CD4-positive, alpha-beta T cell treated with Interleukin-6 for 4 hours (primary cell): ENCODE measurements at places on chromosomes 7 and 10.

DNA sequence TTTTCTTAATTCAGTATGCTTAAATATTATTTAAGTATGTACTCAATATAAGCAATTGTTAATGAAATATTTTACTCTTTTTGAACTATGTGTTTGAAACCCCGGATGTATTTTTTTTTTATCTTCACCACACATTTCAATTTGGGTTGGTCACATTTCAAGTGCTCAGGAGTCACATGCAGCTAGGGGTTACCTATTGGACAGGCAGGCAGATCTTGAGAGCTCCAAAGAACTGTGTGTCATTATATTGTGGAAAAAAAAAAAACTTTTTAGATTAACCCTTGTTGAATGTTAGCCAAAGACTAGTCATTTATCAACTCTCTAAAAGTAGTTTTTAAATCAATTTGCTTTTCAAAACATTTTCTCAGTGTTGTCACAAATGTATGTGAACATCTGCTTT is 37.2 kb downstream of the IKZF1 start:
- peak; percentile 42 for DNase-seq

DNA sequence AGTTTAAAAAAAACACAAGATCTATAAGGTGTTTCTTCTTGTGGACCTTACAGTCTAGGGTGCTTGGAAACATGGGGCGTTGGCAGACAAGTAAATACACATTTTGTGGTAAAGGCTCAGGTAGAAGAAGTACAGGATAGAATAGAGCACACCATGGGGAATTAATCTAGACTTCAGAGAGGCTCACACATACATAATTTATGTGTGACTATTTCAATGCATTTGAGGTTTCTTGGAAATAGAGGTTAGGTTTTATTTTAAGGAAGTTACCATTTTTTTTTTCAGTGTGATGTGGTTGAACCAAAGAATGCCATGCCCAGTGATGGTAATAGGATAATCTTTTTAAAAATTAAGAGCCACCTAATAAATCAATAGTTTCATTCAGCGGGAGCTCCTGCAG is 12.8 kb downstream of the CFTR start:
- no peak for DNase-seq

- no peak for DNase-seq
Observed at GRCh38 chr10:37948210-37948609, 28.2 kb downstream of the ZNF25 start.

- no peak for DNase-seq
Observed at GRCh38 chr10:98344589-98345038, 70.4 kb downstream of the PYROXD2 start.

GRCh38 chr10:100148353-100149211 is 37.2 kb downstream of the ERLIN1 start:
- no peak for DNase-seq

- DNase-seq = no peak
Observed at GRCh38 chr7:72307566-72307965, 104.6 kb downstream of the CALN1 start.

GRCh38 chr7:49522111-49522510 is 251.3 kb upstream of the VWC2 start:
- no peak for DNase-seq

- peak; percentile 55 for DNase-seq
Observed at GRCh38 chr7:129989466-129989865, 36.7 kb upstream of the UBE2H start.

GRCh38 chr10:24722676-24723385 is 856 bp downstream of the ARHGAP21 start:
- DNase-seq = peak; percentile 64

DNA sequence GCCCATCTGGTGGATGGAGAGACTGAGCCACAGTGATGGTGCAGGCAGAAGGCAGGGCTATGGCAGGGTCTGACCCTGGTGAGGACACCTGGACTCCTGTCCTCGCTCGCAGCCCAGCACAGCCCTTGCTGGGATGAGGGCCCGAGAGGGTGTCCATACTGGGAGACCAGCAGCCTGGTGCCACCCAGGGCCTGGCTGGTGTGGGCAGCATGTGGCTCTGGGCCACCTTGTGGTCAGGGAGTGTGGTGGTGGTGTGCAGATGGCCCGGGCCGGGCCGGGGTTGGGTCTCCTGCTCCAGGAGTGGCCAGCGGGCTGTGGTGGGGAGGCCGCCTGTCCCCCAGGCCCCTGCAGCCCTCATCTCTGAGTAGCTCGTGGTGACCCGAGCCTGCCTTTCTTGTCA is 14.9 kb downstream of the ADCY1 start:
- DNase-seq = no peak

DNA sequence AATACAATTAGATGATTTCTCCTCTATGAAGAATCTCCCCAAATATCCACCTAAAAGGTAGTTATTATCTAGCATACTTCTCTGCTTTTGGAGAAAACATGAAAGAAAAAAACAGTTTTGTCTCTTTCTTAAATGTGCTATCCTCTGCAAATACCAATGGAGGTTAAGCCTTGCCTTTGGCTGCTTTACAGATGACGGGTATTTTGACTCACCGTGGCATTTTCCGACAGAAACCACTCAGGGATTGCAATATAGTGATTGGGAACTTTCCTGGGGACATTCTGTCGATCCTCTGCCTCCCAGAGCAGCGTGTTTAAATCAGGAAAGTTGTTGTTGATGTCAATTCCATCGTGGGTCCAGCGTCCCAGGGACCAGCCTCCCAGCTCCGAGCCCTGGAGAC is 100.6 kb downstream of the GPR26 start:
- no peak for DNase-seq

DNA sequence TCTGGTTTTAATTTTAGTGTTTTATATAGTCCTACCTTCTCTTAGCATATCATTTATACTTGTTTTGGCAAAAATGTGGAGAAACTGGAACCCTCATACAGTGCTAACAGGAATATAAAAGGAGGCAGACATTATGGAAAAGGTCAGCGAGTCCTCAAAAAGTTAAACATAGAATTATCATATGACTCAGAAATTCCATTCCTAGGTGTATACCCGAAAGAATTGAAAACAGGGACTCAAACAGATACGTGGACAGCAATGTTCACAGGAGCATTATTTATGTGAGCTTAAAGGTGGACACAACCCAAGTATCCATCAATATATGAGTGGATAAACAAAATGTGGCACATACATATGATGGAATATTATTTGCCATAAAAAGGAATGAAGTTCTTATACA is 51.5 kb downstream of the VAX1 start:
- DNase-seq = no peak

- peak; percentile 36 for DNase-seq
Observed at GRCh38 chr7:75879771-75880184, 944 bp downstream of the RHBDD2 start.

DNA sequence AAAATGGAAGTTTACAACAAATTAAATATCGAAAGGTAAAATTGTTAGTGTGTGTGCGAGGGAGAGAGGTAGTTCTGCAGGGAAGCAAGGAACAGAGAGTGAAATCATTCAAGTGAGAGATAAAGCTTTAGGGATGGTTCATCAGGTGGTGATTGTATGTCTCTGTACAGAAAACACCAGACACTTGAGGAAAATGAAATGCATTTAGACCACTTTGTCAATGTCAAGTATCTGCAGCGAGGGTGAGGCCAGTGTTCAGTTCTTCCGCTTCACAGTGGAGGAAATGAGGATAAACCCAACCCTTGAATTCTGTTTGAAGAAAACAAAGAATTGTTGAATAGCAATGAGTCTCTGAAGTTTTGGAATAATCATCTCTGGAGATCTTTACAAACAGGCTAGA is 14.4 kb upstream of the ITGB1 start:
- DNase-seq = no peak

DNA sequence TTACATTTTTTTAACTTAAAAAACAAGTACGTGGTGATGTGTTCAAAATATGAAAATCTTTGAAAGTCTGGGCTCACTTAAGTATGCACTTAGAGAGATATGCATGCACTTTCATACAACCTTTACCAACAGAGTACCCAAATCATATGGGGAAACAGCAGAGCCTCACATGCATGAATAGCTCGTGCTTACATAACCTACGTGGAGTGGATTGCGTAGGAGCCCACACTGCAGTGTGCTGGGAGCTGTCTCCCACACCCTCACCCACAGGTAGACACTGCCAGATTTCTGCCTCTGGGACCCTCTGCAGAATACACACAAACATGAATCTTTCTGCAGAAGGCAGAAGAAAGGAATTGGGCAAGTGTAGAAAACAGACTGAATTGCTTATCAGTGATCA is 581 bp downstream of the CLCN1 start:
- no peak for DNase-seq

- DNase-seq = no peak
Observed at GRCh38 chr7:130865408-130866236, 131.6 kb upstream of the KLF14 start.

DNA sequence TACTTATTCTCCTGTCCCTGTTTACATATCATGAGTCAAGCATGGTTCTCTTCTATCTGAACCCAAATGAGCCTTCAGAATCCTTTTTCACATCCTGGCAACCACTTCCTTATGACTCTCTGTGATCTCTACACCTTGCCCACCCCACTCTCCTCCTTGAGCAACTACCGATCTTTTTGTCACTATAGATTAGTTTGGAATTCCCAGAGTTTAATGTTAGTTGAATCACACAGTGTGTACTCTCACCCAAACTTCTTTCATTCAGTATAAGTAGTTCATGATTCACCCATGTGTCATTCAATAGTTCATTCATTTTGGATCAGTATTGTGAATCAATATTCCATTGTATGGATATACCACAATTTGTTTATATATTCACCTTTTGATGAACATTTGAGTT is 55.3 kb downstream of the TFAM start:
- DNase-seq = no peak

GRCh38 chr10:97682042-97682441 is 5.0 kb downstream of the AVPI1 start:
- DNase-seq = no peak
